DMS79 treated with DMSO at 0.1 percent for 48 hours (cell line): ENCODE measurements at places on chromosomes 5 and 9.

- no peak for DNase-seq
Observed at GRCh38 chr5:160081495-160081894, 37.8 kb downstream of the PWWP2A start.

DNA sequence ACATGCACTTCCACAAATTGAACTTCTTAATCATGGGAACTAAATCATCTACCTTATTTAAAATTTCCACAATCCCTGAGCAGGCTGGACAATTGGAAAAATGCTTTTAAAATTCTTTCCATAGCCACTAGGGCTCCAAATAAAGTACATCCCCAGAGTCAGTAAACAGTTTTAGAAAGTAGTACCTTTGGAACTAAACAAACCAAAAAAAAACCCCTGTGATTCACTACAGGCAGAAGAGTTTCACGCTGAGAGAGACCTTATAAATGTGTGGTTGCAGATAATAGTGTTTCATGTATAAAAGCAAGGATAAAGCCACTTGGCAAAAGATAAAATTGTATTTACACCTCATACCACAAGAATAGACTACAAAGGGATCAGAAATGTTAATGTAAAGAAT, 11.8 kb upstream of the HMGCR start:
- no peak for DNase-seq

DNA sequence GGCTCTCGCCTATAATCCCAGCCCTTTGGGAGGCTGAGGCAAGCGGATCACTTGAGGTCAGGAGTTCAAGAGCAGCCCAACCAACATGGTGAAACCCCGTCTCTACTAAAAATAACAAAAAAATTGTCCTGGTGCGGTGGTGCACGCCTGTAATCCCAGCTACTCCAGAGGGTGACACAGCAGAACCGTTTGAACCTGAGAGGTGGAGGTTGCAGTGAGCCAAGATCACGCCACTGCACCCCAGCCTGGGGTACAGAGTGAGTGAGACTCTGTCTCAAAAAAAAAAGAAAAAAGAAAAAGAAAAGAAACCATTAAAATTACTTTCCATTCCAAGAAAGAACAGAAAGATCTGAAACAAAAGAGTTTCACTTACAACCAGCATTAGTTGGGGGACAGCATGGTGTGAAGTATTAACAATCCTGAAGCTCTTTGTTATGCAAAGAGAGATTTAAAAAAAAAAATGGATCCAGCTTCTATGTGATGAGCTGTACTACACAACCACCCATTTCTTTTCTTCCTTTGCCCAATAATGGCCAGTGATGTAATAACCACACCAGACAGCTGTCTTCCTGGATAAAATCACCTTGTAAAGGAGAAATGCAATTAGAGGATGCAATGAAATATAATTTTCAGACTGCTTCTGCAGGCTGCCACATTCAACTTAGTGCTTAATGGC, 76.9 kb downstream of the MED27 start:
- DNase-seq, result no peak

DNA sequence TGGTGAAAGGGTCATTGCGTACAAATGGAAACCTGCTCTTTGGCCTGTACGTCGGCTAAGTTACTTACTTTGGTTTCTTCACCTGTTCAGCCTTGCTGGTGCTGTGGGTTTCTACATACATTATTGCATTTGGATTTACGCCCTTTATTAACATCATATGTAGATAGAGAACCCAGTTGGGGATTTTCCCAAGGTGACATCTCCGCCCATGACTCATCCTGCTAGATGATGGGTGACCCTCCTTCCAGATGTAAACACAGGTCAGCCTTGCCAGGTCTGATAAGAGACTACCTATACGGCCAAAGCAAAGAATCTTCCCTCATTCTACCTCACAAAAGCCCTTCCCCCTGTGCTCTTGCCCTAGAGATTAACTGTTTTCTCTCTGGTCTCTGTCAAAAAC, 360.9 kb downstream of the KDM4C start:
- no peak for DNase-seq

- DNase-seq, result no peak
Observed at GRCh38 chr5:82669720-82670119, 391.6 kb upstream of the RPS23 start.

- no peak for DNase-seq
Observed at GRCh38 chr5:16536246-16536645, 70.6 kb upstream of the ZNF622 start.

- DNase-seq, result no peak
Observed at GRCh38 chr9:37954581-37954981, 50.7 kb upstream of the SLC25A51 start.
